ENCODE measurements at places on chromosomes 12 and 14.

DNA sequence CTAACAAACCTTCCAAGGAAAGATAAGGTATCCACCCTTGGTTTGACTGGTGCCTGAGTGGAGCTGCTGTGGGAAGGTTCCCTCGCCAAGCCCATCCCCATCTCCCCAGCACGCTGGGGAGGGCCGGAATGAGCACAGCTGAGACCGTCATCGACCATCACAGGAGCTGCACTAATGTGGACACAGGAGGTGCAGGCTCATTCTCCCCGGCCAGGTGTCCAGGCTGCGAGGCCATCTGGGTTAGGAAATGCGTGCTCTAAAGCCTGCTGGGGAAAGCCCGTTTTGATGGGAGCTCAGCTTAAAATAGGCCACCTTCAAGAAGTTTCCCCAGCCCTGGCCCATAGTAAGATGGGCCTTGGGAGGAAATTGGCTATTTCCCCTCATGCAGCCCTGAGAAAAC, 35.2 kb upstream of the FOXN3 start:
- no peak for DNase-seq

DNA sequence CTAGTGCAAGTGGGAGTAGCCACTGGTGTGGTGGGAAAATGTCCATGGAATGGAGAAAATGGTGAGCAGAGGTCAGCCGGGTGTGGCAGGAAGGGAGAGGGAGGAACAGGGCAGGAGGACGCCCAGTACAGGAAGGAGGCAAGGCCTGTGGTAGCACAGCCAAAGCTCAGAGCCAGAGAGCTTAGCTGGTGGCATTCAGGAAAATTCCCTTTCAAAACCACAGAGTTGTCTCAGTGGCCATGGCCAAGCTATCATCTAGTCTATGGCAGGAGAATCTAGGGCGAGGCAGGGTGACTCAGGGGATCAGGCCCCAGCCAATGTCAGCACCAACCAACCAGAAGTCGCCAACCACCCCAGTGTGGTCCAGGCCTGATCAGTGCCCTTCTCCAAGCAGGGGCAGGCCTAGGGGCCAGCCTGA, 67.7 kb upstream of the DDX11 start:
- DNase-seq: no peak

DNA sequence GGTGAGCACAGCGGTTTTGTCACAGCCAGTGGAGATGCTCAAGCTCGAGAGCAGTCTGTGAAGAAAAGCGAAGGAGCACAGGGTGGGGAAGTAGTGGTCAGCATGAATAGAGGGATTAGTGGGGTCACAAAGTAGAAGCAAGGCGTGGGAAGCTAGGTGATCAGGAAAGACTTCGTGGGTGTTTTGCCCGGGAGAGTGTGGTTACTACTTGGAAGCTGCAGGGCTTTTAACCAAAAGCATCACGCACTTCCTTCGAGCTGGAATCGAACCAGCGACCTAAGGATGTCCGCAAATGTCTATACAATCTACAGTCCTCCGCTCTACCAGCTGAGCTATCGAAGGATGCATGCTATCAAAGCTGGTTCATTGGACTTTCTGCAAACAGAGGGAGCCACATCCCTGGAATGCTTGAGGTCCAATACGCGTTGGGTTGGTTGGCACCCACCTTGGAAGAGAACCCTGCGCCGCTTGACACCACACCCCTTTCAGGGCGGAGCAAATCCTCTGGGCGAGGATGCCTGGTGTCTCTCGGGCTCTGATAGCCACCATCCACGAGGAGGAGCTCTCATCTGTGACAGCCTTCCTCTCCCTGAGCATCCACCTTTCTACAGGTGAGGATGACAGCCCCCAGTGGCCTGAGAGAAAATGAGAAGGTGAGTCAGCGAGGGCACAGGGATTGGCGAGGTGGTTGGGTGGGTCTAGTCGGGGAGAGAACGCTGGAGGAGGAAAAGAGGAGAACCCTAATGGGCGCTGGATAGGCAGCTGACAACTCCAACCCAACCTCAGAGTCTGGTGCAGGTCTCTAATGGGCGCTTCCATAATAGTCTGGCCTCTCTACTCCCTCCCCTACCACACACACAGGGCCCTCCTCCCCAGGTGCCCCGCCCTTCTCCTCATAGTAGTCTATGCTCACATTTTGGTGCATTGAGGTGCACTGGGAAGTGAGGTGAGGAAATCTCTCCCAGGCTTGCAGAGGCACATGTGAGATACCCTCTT, 16.0 kb upstream of the OR6S1 start:
- no peak for DNase-seq

GRCh38 chr12:49934505-49934904, 16.0 kb upstream of the AQP2 start:
- DNase-seq: no peak

DNA sequence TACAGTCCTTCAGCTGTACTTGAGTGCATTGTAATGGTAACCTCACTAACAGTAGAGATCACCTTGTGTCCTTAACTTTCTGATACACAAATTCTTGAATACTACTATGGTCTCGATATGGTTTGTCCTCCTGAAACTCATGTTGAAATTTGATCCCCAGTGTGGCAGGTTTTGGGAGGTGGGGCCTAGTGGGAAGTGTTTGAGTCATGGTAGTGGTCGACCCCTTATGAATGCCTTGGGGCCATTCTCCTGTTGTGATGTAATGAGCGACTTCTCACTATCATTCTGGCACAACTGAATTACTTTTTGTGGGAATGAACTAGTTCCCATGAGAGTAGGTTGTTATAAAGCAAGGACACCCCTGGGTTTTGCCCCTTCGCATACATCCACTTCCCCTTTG, 52.3 kb downstream of the IPO8 start:
- DNase-seq: no peak

DNA sequence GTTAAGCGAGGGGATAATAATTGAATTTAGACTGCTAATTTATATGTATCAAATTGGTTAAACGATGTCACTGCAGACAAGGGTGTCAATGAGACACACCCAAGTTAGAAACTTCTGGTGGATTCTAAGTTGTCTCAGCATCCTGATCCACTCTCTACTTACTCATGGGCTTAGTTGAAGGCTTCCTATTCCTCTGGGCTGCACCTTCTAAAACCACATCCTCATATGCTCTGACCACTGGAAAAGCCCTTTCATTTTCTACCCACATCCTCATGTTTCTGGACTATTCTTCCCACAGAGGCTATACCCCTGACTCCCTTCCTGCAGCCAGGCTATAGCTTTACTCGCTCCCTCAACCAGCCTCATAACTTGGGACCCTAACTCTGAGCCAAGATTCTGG, 493.8 kb downstream of the VRK1 start:
- no peak for DNase-seq

GRCh38 chr12:49870501-49871262, 27.8 kb upstream of the BCDIN3D start:
- no peak for DNase-seq

GRCh38 chr14:28608851-28609828, 157.4 kb upstream of the FOXG1 start:
- peak; percentile 67 for DNase-seq

GRCh38 chr14:48616931-48617330, 941.5 kb upstream of the MDGA2 start:
- DNase-seq: no peak

GRCh38 chr12:128537668-128538067, 270.7 kb downstream of the TMEM132C start:
- DNase-seq: no peak

DNA sequence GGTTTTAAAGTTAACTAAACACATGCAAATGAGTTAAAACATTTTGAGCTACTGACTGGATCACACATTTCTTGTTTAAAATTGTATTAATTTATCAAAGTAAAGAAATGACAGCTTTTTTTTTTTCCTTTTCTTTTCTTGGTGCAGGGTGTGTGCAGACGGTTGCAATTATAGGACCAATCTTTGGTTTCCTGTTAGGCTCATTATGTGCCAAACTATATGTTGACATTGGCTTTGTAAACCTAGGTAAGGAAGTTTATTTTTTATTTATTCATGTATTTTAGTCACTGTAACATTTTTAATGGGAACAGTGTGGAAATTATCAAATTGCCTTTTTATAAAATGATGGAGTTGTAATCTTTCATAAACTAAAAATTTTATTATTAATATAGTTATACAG, 21.9 kb downstream of the SLCO1C1 start:
- no peak for DNase-seq

DNA sequence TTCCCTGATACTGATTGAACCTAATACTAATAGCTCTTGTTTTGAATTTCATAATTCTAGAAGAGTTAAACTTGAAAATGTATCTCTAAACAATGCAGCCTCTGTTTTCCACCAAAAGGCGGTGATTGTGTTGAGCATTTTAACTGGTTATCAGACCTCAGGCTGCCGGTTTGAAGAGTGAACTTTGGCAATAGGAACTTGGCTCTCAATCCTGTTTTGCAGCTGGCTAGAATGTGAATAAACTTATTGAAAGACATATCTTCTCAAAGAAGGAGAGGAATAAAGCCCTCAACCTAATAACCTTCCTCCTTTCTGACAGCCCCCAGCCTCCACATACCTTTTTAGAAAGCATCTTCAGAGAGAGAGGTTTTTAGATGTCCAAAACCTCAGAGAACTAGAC, 105.4 kb downstream of the SRGAP1 start:
- no peak for DNase-seq

GRCh38 chr14:92493024-92493423, 20.6 kb upstream of the RIN3 start:
- no peak for DNase-seq

GRCh38 chr12:17875230-17875629, 214.8 kb downstream of the RERGL start:
- DNase-seq: no peak

DNA sequence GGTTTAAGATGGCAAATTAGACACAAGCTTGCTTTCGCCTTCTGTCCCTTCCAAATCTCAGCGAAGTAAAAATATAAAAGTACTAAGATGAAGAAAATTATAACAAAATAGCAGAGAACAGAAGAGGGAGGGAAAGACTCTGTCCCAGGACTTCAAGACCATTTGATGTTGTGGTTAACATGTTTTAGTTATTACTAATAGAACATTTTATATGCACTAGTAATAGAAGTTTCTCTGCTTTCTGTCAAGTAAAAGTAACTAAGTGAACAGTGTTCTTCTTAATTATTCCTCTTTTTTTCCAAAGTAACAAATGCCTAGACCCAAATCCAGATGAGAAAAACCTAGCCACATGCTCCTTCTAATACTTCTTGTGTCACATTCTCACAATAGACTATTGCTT, 85.1 kb upstream of the DAAM1 start:
- no peak for DNase-seq

GRCh38 chr12:6214633-6215032, 14.4 kb downstream of the CD9 start:
- no peak for DNase-seq

DNA sequence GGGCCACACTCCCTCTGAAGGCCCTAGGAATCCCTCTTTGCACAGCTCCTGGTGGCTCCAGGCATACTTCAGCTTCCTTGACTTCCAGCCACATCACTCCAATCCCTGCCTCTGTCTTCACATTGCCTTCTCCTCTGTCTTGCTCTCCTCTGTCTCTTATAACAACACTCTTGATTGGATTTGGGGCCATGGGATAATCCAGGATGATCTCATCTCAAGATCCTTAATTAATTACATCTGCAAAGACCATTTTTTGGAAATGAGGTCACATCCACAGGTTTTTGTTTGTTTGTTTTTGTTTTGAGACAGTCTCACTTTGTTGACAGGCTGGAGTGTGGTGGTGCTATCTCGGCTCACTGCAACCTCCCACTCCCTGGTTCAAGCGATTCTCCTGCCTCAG, 88.7 kb downstream of the TMTC1 start:
- no peak for DNase-seq

GRCh38 chr12:124319368-124320050, 24.6 kb downstream of the RFLNA start:
- DNase-seq: no peak

DNA sequence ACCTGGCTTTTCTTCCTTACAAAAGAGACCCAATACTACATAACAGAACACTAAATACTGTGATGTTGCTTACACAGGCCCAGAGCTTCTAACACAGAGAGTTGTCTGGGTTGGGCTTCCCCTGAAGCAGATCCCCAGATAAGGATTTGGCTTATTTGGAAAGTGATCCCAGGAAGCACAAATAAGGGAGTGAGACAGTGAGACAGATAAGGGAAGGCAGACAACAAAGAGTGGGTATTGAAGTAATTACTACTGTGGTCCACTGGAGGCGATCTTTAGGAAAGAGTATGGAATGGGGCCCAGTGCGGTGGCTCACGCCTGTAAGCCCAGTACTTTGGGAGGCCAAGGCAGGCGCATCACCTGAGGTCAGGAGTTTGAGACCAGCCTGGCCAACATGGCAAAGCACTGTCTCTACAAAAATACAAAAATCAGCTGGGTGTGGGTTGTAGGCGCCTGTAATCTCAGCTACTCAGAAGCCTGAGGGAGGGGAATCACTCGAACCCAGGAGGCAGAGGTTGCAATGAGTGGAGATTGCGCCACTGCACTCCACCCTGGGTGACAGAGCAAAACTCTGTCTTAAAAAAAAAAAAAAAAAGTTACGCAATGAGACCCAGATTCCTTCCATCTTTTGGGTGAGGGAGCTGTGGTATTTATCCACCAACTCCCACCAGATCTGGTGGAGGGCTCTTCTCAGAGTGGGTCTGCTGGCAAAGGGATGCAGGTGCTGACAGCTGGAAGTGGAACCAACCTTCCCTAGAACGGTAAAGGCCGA, 10.2 kb upstream of the C12orf43 start:
- DNase-seq: no peak

GRCh38 chr12:39467432-39467870, 24.5 kb upstream of the KIF21A start:
- no peak for DNase-seq

DNA sequence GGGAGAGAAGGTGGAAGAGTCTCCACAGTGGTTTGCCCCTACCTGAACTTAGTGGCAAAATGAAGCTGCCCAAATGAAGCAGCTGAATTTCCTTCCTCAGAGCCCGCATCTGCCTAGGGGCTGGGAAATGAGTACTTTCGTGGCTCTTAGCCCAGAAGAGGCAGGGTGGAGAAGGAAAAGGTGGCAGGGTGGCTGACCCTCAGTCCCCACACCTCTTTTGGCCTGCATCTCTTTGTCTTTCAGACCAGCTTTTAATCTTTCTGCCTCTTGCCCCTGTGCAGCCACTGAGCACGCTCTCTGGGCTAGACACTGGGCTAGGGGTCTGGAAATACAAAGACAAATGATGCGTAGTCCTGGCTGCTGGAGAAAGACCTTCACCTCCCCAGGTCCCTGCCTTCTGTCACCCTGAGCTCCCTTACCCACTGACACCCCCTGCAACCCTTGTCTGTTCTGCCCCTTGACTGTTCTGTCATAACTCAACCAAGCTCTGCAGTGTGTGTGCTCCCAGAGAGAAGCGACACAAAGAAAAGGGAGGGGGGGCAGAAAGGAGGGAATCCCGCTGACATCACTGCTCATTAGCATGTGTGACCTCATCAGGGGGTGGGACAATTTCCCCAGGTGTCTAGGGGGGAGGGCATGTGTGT, 371 bp upstream of the REM2 start:
- DNase-seq: peak; percentile 56

- no peak for DNase-seq
Measured at GRCh38 chr14:99408286-99408970, 72.2 kb downstream of the SETD3 start.
